Vagina (tissue), 2 donors: ENCODE measurements at places on chromosomes 16 and 17.
A peak's percentile ranks its signal among the peaks of the same experiment; 100 is the strongest.

DNA sequence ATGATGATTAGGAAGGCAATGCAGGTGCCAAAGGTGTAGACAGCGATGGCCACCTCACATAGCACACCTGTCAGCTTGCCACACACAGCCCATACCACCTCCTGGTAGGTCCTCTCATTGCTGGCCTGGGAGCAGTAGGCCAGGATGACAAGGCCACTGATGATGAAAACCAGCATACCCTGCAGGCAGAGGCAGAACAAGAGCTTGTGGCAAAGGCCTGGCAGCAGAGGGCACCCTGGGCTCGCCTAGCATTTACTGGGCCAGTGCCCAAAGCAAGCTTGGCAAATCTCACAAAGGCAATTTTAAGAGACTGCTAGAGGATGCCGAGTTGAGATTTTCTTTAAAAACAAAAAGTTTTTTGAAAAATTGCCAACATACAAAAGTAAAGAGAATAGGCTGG is 5.9 kb downstream of the SLC38A7 start:
- DNase-seq: no peak

DNA sequence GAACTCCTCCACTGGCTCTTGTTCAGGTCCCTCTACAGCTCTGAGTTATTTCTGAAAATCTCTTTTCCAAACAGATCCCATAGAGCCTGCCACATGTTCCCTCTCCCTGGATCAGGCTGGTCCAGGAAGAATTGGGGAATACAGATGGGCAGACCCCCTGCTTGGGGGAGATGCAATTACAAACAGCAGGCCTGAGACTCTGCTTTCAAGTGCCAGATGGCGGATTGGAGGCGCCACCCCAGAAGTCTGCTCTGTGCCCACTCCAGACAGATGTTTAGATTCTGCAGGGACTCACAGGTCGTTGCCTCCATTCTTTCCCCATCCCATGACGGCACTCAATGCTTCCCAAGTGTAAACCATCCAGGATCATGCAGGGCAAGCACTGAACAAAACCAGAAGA is 316.6 kb downstream of the SLC39A11 start:
- no peak for DNase-seq

DNA sequence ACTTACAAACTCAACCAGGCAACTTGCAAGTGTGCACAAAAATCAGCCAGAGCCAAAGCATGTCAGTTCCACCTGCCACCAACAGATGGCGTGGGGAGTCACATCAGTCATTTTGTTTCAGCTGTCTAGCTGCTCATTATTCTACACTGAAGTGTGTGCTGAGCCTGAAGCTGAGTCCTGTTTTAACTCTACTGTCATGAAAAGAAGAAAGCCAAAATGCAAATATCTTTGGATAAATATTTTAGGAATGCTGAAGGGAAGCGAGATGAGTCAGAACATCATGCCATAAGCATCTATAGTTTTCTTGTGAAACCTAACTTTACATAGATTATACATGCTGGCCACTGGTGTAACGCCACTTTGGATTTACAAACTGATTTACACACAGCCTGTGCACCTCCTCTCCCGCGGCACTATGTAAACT is 172.6 kb downstream of the CDK5R1 start:
- no peak for DNase-seq

- DNase-seq: no peak
These were observed 24.3 kb downstream of the SPECC1 start for GRCh38 chr17:20033415-20033814.

DNA sequence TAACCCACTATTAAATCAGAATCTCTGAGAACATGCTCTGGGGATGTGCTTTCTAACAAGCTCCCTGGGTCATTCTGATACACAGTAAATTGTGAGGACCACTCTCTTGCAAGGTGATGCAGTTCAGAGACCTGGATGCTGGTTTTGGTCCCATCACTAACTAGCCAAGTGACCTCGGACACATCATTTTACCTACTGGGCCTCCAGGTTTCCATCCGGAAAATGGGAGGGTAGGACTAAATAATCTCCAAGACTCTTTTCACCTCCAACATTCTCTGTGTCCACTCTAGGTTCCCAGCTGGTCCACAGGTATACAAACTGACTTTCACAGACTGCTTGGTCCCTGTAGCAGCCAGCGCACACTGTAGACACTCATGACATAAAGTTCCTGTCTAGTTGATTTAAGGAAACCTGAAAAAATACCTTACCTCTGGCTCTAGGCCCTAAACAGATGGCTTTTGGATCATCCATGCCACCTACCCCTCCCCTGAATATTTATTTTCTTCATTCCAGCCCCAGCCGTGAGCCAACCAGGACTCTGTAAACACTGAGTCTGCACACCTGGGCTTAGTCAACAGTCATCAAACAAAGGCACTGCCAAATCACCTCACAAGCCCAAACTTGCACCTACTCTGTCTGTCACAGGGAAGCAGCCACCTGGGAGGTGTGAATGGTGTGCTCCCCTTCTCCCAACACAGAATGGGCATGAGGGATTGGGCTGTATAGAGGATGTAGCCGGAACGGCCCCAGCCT is 51.3 kb upstream of the MRPS23 start:
- no peak for DNase-seq

- no peak for DNase-seq
These were observed 1.2 kb upstream of the MIF4GD start for GRCh38 chr17:75271955-75272847.

GRCh38 chr16:73735018-73735417 is 561.6 kb upstream of the PSMD7 start:
- peak; percentile 22 for DNase-seq

DNA sequence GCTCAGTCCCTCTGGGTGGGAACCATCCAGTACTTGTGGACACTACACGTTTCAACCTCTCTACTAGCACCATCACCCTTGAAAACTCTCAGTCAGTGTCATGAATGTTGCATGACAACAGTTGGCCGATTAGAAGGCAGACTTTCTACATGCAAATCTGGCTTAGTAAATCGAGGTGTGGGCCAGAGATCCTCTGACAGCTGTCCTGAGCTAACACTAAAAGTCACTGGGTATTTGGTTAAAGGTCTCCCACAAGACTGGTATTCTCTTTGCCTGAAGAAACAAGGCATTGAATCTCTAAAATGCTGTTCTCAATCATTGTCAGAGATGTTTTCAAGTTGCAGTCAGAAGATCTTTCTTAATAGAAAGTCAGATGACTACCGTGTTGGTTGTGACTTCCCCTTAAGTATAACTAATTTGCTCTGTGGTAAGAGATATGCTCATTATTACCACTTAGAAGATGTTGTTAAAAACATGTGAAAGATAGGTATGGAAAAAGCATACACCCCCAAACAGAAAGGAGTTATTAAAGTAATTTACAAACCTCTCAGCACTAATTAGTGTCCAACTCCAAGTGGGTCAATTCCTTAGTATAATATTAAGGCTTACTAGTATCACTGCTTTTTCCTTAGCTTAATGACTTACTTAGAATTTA is 62.3 kb downstream of the WNT3 start:
- DNase-seq: no peak

DNA sequence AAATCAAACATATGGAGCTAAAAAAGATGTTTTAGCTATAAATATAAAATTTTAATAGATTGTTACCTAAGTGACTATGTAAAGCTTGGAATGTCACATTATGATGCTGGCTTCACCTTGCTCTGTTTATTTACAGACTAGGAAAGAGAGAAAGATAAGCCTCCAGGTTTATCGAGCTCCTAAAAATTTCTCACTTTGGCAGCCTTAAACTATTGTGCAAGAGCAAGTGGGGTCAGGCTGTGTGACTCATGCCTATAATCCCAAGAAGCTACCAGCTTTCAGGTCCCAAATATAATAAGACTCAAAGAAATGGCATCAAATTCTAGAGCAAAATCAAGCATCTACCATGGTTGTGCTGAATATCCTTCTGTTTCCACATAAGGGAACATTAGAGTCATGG is 34.3 kb upstream of the PRSS54 start:
- no peak for DNase-seq

GRCh38 chr16:47861999-47862398 is 293.8 kb downstream of the ABCC12 start:
- DNase-seq: no peak

- DNase-seq: no peak
These were observed 9.4 kb downstream of the CCDC182 start for GRCh38 chr17:57735707-57736106.

DNA sequence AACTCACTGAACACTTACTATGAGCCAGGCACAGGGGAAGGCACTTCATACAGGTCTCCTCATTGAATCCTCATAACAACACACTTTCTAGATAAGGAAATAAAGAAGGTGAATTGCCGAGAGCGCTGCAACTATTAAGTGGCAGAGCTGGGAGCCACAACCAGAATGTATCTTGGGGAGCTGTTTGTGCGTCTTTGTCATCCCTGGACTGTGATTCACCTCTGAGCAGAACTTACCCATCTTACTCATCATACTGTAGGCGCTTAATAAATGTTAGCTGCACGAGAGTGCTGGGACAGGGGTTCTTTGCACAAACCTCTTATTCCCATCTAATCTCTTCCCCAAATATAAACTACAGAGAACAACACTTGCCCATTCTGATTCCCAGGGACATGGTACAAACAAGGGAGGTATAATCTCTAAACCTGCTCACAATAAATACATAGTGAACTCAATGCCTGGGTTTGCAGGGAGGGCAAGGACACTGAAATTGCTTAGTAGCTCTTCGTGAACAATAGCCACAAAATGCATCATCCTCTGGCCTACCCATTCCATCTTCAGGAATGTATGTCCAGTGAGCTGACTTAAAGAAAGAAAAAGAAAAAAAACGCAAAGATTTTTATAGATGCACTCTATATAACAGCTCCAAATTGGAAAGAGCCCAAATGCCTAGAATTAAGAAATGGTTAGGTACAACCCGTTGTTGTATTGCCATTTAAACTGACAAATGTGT is 43.0 kb downstream of the MYO18A start:
- DNase-seq: no peak

- no peak for DNase-seq
These were observed 40.7 kb downstream of the ACTG1 start for GRCh38 chr17:81471818-81472456.
